ENCODE measurements at places on chromosomes 5 and 9.

DNA sequence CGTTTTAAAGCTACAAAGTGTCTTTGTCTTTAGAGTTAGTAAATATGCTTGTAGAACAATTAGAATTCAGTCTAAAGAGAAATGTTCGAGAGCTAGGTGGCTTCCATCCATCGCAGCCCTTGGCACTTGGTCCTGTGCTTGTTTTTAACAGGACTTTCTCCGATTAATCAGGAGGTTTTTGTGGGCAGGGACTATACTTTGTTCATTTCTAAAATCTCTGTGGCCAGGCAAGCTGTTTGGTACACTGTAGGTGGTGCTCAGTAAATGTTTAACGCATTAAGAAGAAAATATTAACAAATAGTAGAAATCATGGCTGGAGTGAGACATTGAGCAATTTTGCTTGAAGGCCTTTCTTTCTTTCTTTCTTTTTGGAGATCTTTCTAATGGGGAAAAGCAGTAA lies 20.8 kb downstream of the AGXT2 start:
- DNase-seq = no peak

DNA sequence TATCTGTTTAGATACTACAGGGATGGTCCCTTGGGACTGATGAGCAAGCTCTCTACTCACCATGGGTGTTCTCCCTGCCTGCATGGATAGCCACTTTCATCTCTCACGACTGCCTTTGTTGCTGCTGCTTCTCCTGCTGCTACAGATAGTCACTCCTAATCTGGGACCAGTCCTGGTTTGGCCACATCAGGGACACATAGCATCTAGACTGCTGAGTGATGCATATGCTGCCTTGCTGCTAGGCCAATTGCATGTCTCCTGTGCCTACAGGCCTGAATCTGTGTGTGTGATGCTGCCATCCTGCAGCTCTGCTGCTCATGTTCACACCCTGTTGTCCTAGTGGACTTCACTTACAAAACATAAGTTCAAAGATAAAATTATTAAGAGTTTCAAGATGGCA lies 297.1 kb downstream of the HCN1 start:
- no peak for DNase-seq

DNA sequence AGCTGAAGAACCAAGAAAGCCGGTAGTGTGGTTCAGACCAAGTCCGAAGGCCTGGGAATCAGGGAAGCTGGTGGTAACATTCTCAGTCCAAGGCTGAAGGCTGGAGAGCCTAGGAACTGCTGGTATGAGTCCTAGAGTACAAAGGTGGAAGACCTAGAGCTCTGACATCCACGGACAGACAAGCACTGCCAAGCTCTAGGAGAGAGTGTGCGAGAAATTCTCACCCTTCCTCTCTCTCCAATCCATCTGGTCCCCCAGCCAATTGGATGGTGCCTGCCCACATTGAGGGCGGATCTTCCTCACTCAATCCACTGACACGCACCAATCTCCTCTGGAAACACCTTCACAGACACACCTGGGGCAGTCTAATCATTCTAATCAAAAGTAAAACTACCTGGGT lies 19.7 kb upstream of the ADAMTS19 start:
- DNase-seq = no peak

GRCh38 chr9:438066-438465 lies 223.4 kb downstream of the DOCK8 start:
- DNase-seq = no peak

GRCh38 chr5:177546258-177546741 lies 8.1 kb downstream of the FAM193B start:
- DNase-seq = no peak

GRCh38 chr9:121753802-121754654 lies 102.6 kb downstream of the DAB2IP start:
- DNase-seq = no peak

DNA sequence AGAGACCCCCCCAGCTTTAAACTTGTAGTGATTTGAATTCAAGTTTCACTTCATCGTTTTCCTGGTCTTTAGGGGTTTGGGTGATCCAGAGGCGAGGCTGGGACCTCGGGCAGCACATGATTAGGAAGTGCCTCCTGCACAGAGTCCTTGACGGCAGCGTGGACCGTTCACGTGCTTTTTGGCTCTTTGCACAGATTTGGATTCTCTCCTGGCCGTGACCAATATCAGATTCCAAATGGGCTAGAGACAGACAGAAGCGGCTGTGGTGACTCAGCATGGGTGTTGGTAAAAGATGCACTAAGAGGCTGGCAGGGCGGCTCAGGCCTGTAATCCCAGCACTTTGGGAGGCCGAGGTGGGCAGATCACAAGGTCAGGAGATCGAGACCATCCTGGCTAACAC lies 117.2 kb upstream of the CACNA1B start:
- DNase-seq = no peak

DNA sequence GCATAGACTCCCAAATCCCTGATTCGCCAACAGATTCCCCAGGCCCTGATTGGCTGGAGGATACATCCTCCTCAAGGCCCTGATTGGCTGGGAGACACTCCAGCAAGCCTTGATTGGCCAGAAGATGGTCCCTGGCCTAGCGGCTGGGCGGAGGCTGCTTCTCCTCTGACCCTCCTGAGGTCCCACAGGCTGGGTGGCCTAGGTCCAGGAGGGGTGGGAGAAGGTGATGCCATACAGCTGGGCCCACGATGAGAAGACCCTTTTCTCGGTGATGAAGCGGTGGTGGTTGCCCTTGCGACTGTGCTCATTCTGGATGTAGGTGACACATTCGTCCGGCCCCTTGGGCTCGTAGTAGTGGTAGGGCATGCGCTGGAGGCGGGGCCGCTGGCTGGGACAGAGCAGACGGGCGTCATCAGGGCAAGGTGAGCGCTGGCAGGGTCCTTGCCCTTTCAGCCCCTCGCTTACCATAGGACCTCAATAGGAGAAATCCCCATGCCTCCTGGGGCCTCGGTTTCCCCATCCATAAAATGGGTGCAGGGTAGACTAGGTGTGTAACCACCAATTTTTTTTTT lies 9.0 kb upstream of the AK1 start:
- DNase-seq = peak; percentile 58

GRCh38 chr9:36207546-36208012 lies 16.9 kb downstream of the CLTA start:
- no peak for DNase-seq

GRCh38 chr9:90517103-90517502 lies 125.5 kb downstream of the DIRAS2 start:
- DNase-seq = no peak

DNA sequence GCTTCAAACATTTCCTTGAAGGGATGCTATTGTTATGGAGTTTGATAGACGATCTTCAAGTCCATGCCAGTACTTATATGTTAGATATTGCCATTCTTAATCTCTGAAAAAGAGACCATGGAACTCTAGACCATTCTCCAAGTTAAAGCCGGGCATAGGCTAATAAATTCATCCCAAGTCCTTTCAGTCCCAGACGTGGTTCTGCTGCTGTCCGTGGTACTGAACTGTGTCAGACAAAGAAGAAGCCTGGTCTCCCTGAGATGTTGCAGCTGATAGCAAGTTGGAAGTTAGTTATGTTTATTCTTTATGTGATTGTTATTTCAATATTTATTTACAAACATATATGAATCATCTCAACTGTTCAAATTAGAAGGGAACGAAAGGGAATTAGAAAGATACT lies 158.7 kb downstream of the NMUR2 start:
- DNase-seq = no peak

DNA sequence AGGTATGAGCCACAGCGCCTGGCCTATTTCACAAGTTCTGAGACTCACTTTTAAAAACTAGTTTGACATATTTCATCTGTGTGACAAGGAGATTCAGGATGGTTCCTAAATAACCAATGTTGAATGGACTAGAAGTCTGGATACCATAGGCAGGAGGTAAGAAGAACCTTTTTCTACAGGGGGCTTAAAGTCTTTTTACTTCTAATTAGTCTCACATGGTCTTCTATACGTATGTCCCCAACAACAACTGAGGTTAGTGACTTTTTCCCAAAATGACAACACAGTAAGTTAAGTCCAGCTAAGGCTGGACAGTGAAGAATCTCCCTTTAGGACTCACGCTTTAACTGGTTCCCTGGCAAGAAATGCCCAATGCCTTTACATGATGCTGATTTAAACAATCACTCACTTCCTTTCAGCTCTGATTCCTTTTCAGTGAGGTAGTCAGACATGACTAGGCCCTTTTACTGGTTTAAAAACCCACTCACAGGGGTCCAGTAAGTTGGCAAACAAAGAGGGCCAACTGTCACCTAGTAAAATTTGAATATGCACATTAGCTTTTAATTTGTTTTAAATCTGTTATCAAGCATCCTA lies 12.1 kb upstream of the HAUS6 start:
- no peak for DNase-seq

DNA sequence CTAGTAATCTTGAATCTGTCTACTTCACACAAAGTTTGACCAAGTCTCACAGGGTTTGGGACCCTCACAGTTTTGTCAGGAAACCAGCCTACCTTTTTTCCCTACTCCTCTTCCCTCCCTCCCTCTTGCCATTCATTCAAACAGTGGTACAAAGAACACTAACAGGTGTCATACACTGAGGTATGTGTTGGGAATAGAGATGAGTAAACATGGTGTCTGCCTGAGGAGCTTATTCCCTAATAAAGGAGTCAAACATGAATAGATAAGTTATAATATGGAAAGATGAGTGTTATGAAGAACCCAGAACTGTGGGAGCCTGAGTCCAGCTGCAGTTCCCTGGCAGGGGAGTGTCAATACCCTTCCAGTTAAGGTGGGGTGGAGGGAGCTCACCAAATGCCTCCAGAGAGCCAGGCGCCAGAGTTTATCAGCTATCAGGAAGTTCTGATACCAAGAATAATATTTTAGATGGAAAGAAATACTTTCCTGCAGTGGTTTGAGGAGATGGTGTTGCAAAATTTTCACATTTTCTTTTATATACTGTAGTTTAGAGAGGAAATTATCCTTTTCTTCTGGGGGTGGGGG lies 183.4 kb upstream of the NR3C1 start:
- no peak for DNase-seq

GRCh38 chr5:60533789-60534188 lies 166.2 kb downstream of the DEPDC1B start:
- DNase-seq = no peak

DNA sequence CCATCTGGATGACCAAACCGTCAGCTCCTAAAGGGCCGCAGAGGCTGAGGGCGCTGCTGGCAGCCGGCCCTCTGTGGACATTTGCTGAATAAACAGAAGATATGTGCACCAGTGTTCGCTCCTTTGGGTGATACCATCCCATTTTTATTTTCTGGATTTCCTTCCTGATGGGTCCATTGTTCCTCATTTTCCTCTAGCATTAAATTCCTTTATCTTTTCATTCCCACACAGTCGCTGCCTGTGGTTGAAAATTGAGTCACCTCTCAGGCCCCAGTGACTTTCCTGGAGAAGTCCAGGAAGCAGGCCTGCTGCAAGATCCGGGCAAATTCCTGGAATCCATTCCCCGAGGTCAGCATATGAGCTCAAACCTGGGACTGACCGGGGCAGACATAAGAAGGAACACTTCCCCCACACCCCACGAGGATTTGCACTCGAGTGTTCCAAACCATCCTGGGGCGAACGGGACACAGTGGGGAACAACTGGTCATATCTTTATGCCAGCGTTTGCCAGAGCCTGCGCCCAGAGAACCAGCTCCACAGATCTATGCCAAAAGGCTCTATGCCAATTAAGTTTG lies 86.7 kb upstream of the PCA3 start:
- no peak for DNase-seq

- DNase-seq = no peak
Measured at GRCh38 chr9:70046274-70047070, 2.8 kb downstream of the MAMDC2 start.

Data from suprapubic skin (tissue), 4 donors.